ENCODE measurements at places on chromosomes 11 and 22.
A peak's percentile ranks its signal among the peaks of the same experiment; 100 is the strongest.

- DNase-seq, result no peak
Observed at GRCh38 chr22:37207981-37208380, 4.3 kb downstream of the SSTR3 start.

- DNase-seq, result no peak
Observed at GRCh38 chr22:43441216-43441615, 29.4 kb downstream of the MPPED1 start.

GRCh38 chr22:46931881-46932280, 169.4 kb downstream of the TBC1D22A start:
- DNase-seq, result no peak

DNA sequence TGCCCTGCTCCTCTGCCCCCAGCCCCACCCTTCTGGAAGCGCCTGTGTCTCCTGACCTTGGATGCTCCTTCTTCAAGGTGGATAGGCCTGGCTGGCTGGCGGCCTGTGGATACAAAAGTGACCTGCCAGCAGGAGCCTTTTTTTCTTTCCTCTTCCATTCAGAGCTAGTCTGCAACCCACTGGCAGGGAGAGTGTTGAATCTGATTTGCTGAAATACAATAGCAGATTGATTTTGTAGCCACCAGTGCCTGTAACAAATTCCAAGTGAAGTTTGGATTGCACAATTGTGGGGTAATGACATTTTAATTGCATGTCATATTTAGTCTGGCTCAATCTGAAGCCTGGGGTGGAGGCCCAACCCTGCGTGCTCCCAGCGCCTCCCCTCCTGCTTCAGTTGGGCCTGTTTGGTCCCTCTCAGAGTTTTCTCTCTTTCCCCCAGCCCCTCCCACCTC, 97.2 kb downstream of the GRIK4 start:
- peak; percentile 88 for DNase-seq

DNA sequence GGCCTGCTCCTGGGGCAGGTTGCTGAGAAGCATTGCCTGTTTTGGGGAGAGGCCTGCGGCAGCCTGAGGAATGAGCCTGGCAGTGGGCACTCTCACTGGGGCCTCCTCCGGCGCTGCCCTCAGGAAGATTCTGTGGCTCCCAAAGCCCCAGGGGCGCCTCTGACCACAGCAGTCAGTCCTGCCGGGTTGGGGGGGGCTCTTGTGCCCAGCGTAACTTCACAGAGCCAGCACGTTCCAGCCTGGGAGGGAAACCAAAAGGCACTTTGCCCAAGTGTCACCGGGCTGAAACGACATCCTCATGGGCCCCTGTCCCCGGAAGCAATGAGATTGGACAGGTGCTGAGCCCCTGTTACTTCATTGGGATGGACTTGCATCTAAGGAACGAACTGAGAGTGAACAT, 4.3 kb upstream of the LRP5 start:
- no peak for DNase-seq

DNA sequence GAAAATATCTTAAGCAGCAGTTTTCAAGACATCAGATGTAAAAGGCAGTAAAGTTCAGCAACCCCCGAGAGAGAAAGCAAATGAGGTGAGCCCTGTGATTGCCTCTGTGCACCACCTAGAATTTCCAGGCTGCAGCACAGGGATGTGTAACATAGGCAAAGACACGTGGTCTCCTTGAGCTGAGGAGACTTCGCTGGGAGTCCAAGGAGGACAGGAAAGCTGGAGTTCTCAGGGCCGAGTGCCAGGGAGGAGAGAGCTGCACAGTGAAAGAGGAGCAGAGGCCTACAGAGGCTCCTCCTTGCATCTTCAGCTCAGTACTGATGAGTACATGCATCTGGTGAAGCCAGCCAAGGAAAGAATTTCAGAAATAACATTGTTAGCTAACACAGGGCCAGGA, 17.6 kb upstream of the TOLLIP start:
- DNase-seq, result no peak

DNA sequence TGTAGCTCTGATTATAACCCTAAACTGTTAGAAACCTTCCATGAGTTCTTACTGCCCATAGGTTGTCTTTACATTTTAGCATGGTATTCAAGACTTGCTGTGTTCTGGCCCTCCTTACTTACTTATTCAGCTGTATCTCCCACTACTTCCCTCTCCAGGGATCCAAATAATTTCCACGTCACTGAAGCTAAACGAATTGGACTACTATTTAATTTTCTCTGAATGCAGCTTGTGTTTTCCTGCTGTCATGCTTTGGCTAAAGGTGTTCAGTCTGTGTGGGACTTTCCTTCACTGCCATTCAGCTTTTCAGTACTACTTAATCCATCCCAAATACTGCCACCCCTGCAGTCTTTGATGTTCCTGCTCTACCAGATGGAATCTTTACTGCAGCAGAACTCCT, 88.3 kb downstream of the UVRAG start:
- no peak for DNase-seq

DNA sequence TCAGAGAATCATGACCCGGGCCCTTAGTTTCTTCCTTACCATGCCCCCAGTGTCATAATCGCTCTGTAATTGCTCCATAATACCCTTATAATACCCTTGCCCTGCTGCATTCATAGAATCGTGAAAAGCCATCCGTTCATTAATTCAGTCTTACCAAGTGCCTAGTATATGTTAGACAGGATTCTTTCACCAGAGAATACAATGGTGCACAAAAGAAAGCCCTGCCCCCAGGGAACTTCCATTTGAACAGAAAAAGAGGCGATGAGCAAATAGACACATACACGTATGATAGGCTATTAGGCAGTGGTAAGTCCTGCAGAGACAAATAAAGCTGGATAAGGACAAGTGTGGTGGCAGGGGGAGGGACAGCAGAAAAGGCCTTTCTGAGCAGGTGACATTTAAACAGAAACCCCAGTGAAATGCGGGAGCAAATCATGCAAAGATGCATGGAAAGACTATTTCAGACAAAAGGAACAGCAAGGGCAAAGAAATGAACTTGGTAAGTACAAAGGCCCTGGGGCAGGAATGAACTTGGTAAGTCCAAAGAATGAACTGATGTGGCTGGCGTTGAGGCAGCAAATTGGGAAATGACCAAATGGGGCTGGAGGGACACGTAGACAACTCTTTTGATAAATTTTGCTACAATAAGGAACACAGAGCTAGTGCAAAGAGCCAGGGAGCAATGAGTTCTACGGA, 74.6 kb upstream of the CREB3L1 start:
- no peak for DNase-seq

DNA sequence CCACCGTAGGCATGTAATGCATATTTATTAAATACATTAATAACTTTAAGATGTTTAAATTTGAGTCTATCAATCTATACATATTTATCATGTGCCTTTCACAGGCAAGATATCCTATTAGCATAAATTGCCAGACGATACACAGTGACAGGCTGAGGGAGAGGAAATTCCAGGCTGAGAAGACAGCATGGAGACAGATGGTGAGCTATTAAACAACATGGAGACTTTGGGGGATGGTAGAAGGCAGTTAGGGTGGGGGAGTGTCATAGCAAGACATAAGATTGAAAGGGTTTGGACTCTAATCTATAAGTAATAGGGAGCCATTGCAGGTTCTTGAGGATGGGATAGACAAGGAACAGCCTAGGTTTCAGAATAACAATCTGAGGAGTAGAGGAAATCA, 138.5 kb downstream of the NXPE2 start:
- no peak for DNase-seq

Data from skin of body (tissue), 3 donors.